ENCODE measurements at places on chromosomes 16 and 17.

DNA sequence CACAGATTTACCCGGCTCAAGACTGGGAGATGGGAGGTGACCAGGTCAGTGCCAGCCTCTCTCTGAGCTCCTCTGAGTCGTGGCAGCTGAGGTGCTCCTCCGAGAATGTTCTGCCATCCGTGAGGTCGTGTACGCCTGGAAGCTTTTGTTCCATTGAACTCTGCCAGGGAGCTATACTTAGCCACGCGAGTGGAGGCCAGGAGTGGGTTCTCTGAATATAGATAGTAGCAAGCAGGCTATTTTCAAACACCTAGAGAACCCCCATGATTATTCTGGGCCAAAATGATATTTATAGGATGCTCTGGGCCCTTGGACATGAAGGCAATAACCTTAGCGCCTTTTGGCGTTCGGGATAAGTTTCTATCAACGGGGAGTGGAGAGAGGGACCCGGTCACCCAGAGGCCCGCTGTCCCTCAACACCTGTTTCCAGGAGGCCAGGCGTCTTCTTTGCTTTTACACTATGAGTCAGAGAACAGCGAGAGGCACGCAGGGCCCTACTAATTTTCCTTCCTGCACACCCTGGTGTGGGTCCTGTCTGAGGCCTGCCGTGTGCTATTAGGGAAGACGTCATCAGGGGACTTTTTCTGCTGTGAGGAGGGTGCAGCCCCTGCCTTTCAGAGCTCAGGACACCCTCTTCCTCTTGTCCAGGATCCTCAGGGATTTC, 11.0 kb upstream of the MVD start:
- DNase-seq: no peak

GRCh38 chr17:76123749-76124581, 17.1 kb downstream of the FOXJ1 start:
- no peak for DNase-seq

- DNase-seq: no peak
These were observed 47.9 kb downstream of the SETD6 start for GRCh38 chr16:58563235-58563634.

DNA sequence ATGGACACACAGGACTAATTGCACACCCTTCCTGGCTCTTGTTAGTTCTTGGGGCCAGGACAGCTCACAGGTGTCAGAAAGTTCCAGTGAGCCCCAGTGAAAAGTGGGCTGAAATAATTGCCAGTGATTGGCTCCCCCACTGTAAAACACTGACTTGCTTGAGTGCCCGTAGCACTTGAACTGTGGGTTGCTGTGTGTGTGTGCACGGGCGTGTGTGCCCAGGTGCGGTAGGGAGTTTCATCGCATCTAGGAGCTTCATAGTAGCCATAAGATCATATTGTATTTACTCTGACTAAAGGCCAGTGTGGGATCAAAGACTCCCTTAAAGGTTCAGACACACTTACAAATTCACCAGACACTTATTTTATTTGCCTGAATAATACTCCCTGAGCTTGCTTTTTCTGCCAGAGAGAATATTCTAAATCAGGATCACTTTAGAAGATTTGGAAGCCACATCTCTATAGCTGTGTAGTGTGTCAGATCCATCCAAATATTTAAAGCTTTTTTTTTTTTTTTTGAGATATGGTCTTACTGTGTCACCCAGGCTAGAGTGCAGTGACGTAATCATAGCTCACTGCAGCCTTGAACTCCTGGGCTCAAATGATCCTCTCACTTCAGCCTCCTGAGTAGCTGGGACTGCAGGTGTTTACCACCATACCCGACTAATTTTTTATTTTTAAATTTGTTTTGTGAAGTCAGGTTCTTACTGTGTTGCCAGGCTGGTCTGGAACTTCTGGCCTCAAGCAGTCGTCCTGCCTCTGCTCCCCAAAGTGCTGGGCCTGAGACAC, 11.4 kb downstream of the UNK start:
- DNase-seq: no peak

GRCh38 chr17:81589612-81590011, 37.5 kb upstream of the FAAP100 start:
- no peak for DNase-seq

GRCh38 chr16:10182222-10183053, at the start of gene GRIN2A:
GRIN2A (minus strand) TSS chr16:10182428; CDS start chr16:10180411, 2,017 bp downstream.
- DNase-seq: no peak

DNA sequence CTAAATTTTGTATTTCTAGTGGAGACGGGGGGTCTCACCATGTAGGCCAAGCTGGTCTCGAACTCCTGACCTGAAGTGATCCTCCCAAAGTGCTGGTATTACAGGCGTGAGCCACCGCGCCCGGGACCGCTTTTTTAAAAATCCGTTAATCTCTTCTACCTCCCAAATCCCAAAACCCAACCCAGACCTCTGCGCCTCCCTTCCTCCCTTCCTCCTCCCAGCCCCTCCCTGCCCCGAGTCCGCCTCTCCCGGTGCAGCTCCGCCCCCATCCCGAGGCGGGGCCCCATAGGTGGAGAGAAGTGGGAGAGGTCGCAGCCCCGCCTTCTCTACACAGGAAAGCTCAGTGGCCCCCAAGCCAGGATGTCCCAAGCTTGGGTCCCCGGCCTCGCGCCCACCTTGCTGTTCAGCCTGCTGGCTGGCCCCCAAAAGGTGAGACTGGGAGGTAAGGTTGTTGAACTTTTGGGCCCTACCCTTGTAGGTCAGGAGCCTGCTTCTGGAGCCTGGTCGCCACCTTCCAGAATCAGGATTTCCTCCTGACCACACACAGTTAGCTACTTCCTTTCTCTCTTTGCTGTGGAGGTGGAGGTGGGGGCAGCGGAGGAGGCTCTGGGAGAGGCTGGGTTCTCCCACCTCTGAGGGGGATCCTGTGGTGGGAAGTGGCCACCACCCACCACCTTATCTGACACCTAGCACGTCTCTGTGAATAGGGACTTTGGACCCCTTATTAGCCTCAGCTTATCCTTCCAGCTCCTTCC, at the start of gene TMEM92:
Gene TMEM92, plus strand, starts transcription at position 325 of the 755 bp plus-strand sequence. Its CDS starts 36 bp downstream, at position 361.
- no peak for DNase-seq
